ENCODE measurements at places on chromosomes 3 and 15.
A peak's percentile ranks its signal among the peaks of the same experiment; 100 is the strongest.

GRCh38 chr3:61451841-61452240 lies 109.5 kb upstream of the PTPRG start:
- DNase-seq, result no peak

DNA sequence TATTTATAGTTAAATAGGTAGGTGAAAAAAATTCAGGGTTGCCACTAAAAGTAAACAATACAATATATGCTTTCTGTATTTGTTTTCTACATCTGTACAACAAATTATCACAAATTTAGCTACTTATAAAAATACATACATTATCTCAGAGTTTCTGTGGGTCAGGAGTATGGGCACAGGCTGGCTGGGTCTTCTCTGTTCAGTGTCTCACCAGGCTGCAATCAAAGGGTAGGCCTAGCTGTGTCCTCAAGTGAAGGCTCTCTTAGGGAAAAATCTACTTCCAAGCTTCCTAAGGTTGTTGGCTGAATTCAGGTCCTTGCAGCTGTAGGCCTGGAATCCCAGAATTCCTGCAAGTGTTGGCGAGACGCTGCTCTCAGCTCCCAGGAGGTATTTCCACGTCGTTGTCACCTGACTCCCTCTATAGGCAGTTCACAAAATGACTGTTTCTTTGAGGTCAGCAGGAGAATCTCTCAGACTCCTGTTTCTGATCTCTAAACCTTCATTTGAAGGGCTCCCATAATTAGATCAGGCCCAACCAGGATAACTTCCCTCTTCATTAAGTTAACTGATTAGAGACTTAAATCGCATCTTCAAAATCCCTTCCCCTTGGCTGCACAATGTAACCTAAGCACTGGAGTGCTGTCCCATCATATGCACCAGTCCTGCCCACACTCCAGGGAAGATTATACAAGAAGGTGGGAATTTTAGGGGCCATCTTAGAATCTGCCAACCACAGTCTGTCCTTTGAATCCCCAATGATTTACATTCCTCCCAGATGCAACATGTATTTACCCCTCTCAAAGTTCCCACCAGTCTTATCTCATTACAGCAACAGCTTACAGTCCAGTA lies 296.6 kb downstream of the SUCLG2 start:
- peak; percentile 2 for DNase-seq

DNA sequence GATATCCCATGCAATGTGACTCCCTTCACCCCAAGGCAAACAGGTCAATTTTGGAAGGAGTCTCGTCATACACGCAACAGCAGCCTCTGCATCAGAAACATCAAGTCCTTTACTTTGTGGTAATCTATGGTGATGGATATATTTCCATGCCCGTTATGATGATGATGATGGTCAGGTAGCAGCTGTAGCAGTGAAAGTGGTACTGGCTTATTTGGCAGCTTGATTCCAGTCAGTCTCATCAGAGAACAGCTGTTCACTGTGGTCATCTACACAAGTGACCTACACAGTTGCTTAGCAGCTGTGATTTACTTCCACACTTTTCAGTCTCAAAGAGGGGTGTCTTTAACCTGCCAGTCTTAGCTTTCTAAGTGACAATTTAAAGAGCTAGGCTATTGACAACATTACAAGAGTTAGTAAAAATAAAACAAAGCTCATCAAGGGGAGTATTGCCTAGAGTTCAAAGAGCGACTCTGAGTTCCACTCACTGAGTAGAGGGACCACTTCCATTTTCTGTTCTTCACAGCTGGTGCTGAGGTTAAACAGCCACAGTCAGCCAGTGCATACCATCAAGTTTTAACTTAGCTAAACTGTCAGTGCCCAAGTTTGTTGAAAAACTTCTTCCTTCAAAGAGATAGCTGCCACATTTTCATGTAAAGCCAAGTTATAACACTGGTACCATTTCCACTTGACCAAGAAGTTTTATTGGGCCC lies 587.4 kb upstream of the KCNMB2 start:
- DNase-seq, result no peak

GRCh38 chr3:55720614-55721013 lies 233.5 kb upstream of the WNT5A start:
- no peak for DNase-seq

DNA sequence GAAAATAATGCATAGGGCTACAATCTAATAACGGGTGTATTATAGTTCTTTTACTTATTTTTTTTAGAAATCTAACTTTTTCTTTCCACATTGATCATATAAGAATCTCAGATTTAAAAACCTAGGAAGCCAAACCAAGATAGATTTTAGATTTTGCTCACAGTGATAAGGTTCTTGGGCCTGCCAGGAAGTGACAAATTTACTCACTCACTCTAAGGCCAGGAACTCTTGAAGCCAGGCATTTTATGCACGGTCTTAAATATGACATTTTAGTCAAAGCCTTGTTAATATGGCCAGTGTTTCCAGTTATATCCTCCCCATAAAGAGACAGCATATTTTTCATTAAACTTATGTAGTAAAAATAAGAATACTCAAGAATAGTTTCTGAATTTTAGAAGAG lies 271.4 kb downstream of the SQOR start:
- no peak for DNase-seq

DNA sequence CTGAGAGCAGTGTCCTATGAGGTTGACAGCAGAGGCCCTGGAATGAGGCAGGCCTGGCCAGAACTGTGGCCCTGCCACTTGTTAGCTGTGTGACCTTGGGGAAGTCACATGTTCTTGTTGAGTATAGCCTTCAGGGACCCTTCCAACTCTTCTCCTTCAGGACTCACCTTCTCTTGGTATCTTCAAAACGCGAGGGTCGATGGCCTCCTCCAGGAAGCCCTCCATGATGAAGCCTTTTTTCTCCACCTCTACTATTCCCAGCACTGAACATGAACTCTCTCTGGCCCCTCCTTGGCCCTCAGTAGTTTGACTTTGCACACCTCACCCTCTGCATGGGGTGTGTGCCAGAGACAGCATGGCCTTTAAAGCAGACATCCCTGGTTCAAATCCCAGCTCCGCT lies 195.1 kb upstream of the LINGO1 start:
- no peak for DNase-seq

DNA sequence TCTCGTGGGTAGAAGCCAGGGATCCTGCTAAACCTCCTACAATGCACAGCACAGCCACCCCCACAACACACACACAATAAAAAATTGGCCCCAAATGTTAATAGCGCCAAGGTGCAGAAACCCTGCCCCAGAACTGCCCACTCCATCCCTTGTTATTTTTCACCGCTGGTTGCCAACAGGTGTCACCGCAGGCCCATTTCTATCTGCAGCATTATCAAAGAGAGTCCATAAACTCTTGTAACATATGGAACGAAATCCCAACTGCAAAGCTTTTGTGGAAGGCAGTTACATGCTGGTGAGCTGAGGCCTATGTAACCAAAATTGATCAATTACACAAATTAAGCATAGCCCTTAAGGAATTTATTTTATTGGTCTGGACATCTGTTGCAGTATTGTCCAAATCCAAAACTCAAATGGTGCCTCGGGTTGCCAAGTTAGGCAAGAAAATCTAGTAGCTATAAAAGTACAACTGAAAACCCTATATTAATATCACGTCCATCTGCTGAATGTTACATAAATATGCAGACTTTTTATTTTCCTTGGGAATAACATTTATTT lies 66.2 kb downstream of the SAMMSON start:
- no peak for DNase-seq

DNA sequence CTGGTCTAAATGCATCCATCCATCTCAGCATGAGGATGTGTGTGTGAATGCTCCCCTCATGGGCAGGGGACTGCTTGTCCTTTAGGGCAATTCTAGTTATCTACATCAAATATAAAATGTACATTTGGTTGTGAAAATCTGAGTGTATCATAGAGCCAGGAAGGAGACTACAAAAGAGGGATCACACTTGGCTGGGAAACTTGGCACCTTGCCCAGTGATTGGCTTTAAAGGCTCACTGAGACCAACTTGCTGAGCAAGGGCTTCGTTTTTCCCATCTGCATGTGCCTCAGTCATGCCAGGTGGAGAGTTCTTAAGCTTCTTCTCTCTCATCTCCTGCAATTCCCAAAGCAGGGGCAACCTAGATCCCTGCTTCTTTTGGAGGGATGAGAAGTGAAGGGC lies 5.2 kb downstream of the CAPN3 start:
- DNase-seq, result peak; percentile 69

DNA sequence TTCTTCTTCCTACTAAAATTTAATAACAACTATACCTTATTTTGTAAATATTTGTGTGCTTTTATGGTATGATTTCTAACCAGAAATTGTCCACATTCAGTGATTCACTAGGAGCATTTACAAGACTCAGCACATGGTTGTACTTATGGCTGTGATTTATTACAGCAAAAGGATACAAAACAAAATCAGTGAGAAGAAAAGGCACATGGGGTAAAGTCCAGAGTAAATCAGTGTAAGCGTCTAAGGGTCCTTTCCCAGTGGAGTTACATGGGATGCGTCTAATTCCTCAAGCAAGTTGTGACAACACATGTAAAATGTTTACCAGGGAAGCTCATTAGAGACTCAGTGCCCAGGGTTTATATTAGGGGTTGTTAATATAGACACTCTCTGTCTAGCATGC lies 31.1 kb downstream of the RNF13 start:
- DNase-seq, result no peak

- no peak for DNase-seq
These were observed 175.1 kb upstream of the KBTBD8 start for GRCh38 chr3:66823009-66823397.

DNA sequence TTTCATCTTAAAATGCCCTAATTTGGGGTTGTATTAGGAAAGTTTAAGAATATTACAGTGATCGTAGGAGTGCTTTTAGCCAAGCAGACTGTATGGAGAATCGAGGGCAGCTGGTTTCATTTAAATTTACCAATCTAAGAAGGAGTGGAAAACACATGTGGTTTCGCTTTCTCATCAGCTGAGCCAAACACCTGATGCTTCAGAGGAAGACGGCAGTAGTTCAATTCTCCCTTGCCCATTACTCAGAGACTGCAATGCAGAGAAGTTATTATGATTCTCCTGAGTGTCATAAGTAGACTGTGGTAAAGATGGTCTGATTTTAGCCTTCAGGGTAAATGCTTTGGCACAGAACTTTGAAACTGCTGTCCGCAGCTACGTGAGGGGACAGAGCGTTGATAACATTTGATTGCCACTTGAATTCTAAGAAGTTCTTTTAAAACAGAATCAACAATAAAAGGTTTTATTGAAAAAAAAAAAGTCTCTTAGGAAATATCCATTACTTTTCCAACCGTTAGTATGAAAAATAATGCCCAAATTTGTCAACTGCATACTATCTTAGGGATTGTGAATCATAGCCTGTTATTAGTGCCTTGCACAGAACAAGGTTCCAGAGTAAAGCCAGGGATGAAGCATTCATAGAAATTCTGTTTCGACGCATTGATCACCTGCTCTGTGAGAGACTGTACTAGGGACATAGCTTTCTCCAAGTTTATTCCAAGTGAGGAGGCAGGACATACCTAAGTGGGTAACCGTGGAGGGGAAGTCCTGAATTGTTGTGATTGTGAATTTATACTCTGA lies 25.6 kb downstream of the LYSMD4 start:
- DNase-seq, result no peak

GRCh38 chr3:106734712-106735111 lies 642.5 kb upstream of the CCDC54 start:
- DNase-seq, result no peak

DNA sequence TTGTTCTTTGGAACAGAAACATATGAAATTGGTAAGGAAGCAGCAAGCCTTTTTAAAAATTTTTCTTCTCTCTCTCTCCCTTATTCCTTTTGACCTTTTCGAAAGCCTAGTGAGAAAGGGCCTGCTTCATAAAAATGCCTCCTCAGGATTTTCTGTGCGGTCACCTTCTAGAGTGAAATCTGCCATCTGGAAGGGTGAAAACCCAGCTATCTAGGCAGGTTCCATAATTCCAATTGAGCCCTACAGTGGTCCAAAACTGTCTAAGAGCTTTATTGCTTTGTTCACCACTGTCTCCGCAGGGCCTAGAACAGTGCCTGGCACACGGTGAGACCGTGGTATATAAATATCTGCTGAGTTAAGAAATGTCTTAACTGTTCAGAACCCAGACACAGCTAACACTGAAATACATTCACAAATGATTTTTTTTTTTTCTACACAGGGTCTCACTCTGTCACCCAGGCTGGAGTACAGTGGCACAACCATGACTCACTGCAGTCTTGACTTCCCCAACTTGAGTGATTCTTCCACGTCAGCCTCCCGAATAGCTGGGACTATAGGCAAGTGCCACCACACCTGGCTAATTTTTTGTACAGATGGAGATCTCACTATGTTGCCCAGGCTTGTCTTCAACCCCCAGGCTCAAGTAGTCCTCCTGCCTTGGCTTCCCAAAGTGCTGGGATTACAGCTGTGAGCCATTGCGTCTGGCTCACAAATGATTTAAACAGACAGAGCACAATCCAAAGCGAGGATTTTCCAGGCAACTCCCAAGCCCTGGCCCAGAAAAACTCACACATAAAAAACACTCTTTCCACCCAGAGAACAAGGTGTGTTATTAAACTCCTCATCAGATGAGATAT lies 64.4 kb downstream of the FRMD4B start:
- DNase-seq, result no peak

- DNase-seq, result peak; percentile 57
These were observed 39.7 kb upstream of the MLF1 start for GRCh38 chr3:158531334-158531733.

- DNase-seq, result no peak
These were observed 71.6 kb downstream of the FEM1B start for GRCh38 chr15:68349151-68349550.

DNA sequence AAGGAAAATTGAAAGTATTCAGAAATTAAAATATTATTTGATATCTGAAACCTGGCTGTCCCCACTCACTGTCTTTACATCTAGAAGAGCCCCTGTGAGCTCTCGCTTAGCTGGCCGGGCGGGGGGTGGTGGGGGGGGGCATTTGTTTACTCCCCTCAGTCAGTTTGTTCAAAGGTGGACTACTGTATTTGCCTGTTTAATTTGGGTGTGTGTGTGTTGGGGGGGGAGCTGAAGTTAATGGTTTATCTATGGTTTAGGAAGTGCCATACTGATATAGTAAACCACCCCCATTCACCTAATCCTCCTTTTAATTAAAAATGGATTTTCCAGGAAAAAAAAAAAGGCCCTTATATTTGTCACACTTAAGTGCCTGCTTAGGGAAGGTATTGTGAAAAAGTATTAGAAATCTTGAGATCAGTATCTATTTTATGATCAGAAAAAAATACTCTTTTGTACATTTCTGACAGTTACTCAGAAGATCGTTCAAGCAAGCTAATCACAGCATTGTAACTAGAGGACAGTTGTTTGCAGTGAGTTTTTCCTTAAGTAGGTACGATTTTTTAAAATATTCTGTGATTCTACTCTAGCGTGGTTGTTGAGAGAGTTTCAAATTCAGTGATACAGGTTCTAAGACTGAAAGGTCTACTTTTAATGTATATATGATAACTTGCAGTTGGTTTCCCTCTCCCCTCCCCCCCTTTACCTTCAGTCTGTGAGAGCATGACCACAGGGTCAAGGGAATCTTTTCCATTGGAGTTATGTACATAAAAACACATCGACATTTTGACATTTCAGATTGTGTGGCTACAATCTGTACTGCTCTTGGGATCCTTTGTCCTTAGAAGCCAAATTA lies 8.5 kb downstream of the NR2F2 start:
- DNase-seq, result no peak

DNA sequence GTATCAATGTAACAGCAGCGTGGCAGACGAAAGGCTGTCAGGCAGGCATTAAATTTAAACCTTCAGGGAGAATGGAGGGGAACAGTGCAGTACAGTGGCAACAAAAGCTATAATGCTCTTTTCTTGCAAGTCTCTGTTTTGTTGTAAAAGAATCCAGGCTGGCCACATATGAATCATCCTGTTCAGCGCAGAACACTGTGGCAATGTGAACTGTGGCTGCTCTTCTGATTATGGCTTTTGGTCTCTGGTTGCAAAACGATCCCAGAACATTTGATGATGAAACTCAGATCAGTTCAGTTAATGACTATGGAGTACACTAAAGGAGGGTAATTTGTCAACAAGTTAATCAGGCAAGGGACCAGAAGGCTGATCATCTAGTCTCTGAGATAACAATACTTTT lies 219.7 kb upstream of the SGO1 start:
- DNase-seq, result no peak
